ENCODE measurements at places on chromosomes 5 and 9.

GRCh38 chr9:4792054-4792571 lies 631 bp upstream of the RCL1 start:
- DNase-seq = no peak

- no peak for DNase-seq
Measured at GRCh38 chr5:19660679-19661078, 327.3 kb downstream of the CDH18 start.

GRCh38 chr9:129714511-129715061 lies 38.3 kb downstream of the PTGES start:
- no peak for DNase-seq

GRCh38 chr5:112183103-112183711 lies 235.9 kb downstream of the EPB41L4A start:
- DNase-seq = no peak

- no peak for DNase-seq
Measured at GRCh38 chr5:4576908-4577307, 563.2 kb upstream of the ADAMTS16 start.

DNA sequence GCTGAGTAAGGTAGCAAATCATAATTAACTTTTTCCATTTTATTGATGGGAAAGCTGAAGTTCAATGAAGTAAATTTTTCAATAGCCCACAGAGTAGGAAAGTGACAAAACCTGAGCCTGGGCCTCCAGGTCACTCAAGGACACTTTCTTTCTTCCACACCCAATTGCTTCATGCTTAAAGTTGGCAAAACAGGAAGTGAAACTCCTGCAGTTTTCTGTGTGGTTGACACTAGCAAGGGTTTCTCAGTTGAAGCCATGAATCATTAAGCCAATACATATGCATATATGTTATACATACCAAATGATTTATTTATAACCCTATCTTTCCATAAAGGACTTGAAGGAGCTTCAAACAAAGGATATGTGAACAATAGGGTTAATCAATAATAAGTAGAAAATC lies 13.9 kb downstream of the TLR4 start:
- DNase-seq = no peak

GRCh38 chr5:161138751-161139455 lies 286.9 kb upstream of the ATP10B start:
- DNase-seq = no peak

DNA sequence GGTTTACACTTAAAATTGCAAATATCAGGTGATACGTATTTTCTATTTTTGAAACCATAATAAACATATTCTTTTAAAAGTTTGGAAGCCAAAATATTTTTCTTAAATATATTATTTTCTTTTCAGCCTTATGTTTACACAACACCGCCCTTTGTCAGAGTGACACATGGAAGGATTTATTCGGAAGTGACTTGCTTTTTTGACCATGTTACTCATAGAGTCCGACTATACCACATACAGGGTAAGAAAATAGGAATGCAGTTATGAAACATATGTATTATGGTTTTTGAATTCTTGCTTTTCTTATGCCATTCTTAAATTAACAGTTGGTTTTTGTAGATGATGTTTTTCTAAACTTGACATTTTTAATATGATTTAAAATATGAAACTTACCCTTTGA lies 133.9 kb downstream of the MAN2A1 start:
- DNase-seq = no peak

GRCh38 chr9:136279471-136279870 lies 24.4 kb downstream of the CCDC187 start:
- DNase-seq = no peak

GRCh38 chr9:37034305-37034937 lies 353 bp upstream of the PAX5 start:
- DNase-seq = no peak

DNA sequence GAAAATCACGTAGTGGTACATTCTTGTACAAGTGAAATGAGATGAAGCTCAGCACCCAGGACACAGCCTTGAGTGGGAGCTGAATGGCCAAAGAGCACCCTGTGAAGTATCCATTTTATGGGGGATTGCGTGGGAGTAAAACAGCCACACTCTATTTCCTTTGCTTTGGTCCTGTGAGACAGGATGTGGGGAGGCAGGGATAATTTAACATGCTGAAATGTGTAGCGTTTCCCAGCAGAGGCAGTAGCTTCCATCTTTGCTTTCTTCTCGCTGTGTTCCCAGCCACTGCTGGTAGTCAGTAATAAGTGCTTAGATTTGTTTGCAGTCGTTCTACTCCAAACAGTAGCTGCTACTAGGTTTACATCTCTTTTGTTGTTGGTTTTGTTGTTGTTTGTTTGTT lies 4.4 kb downstream of the IL31RA start:
- DNase-seq = no peak

DNA sequence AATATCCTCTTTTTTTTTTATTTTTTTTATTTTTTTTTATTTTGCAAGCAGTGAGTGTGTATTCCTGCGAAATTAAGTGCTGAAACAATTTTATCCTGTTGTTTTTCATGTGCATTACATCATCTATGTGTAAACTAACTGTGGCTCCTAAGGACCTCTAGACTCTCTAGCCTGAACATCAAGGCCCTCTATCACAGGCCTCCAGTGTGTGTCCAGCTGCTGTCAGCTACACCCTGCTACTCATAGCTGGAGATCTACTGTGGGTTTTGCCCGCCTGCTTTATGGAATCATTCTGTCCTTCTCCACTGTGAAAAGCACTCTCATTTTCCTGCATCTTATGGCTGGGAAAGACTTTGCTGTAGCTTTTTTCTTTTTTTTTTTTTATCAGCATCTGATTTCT lies 157.8 kb downstream of the KCTD16 start:
- peak; percentile 1 for DNase-seq

GRCh38 chr5:157539503-157540022 lies 36.0 kb downstream of the ADAM19 start:
- DNase-seq = no peak

- peak; percentile 13 for DNase-seq
Measured at GRCh38 chr5:87069974-87070608, 197.6 kb upstream of the RASA1 start.

- DNase-seq = no peak
Measured at GRCh38 chr5:96961053-96961452, 25.2 kb downstream of the LNPEP start.

- no peak for DNase-seq
Measured at GRCh38 chr9:16386007-16386826, 484.3 kb downstream of the BNC2 start.

GRCh38 chr5:152403046-152403445 lies 2.0 kb downstream of the NMUR2 start:
- no peak for DNase-seq

GRCh38 chr5:128673970-128674369 lies 135.9 kb upstream of the FBN2 start:
- no peak for DNase-seq

DNA sequence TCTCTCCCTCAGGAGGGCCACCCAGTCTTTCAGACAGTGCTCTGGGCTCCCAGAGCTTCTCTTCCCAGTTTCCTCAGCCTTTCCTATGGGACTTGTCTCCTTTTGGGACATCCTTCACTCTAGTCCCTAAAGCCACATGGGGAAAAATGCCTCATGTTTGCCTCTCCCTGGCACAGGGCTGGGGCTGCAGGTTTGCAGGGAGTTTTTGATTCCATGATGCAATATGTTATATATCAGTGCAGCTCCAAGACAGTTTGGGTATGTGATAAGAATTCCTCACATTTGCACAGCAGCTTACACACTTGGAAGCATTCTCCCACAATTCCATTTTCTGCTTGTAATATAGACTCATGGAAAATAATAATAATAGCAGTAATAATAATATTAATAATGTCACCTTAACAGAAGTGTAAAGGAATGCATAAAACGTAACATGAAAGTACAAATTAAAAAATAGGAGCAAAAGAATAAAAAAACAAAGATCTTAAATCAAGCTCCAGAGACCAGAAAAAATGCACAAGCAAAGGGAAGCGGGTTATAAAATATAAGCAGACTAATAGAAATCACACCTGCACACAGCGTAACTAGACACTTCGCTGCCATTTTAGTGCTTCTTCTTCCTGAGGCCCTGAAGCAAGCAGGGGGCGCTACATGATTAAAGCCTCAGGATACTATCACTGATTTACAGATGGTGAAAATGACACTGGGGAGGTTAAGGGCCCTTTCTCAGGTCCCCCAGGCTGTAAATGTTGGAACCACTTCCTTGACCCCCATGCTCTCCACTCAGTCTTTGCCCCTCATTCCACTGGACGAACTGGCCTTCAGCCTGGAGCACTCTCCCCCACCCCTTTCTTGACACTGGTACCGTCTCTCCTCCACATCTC lies 70.0 kb upstream of the IL17B start:
- no peak for DNase-seq

GRCh38 chr9:13580760-13581159 lies 301.3 kb upstream of the MPDZ start:
- DNase-seq = no peak

- DNase-seq = peak; percentile 18
Measured at GRCh38 chr9:107276966-107277710, 5.9 kb upstream of the RAD23B start.

DNA sequence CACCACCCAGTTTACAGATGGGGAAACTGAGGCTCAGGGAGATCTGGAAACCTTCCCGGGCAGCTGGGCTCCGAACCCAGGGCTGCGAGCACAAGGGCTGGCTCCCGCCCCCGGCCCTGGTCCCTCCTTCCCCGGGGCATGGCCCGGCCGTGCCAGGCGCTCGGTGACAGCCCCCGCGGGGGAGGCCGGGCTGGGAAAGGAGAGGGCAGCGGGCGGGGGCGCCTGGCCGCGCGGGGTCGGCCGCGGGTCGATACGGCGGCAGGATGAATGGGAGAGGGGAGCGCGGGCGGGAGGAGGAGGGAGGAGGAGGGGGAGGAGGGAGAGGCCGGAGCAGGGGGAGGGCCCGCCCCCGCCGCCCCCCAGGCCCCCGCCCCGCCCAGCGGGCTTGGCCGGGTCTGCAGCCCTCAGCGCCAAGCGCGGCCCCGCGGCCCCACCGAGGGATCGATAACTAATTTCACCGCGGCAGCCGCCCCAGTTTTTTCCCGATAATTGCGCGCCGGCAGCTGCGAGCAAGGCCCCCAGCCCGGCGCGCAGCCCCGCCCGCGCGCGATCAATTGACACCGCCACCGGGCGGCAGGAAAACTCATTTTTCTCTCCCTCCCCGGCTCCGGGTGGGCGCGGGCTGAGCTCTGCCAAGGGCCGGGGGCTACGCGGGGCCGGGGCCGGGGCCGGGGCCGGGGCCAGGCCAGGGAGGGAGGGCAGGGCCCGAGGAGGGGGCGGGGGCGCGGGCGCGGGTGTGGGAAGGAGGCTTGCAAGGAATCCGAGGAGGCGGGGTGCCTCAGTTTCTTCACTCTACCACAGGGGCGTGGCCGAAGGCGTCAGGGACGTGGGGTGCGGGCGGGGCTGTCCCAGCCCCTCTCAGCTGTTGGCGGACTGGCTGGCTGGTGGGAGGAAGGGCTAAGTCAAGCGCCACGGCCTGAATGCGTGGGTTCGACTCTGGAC lies 52.1 kb downstream of the C9orf50 start:
- DNase-seq = peak; percentile 61

- DNase-seq = no peak
Measured at GRCh38 chr5:96654209-96654608, 8.0 kb upstream of the CAST start.

GRCh38 chr5:152465140-152465539 lies 60.1 kb upstream of the NMUR2 start:
- no peak for DNase-seq

DNA sequence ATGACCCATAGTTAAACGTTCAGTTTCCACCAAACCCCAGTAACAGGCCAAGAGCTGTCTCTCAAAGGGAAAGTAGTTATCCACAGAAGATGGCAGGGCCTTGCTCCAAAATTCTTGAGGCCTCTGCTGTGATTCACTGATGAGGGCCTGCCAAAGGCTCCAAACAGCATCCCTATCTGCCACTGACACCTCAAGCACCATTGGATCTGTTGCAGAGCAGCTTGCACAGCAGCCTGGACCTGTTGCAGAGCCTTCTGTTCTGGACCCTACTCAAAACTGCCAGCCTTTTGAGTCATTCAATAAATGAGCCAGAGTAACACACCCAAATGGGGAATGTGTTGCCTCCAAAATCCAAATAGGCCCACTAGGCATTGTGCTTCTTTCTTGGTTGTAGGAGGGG lies 741.5 kb upstream of the RGMB start:
- no peak for DNase-seq

DNA sequence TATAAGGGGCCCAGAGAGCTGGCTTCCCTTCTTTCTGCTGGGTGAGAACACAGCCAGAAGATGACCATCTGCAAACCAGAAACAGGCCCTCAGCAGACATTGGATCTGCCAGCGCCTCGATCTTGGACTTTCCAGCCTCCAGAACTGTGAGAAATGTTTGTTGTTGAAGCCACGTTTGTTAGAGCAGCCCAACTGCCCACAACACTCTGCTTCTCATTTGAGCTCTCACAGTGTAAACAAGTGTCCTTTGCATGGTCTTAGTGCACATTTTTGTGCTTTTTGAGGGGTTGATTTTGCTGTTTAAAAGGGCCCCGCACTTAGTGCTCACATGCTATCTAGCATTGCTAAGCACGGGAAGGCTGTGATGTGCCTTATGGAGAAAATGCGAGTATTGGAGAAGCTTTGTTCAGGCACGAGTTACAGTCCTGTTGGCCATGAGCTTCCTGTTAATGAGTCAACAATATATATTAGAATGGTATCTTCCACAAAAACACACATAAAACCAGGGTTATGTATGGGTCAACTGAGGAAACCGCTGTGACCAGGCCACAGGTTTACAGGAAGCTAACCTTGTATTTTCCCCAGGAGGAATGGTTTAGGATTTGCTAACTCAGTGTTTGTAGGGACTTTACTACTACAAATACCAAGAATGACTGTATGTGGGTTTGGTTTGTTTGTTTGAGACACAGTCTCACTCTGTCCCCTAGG lies 11.9 kb downstream of the CMBL start:
- no peak for DNase-seq

DNA sequence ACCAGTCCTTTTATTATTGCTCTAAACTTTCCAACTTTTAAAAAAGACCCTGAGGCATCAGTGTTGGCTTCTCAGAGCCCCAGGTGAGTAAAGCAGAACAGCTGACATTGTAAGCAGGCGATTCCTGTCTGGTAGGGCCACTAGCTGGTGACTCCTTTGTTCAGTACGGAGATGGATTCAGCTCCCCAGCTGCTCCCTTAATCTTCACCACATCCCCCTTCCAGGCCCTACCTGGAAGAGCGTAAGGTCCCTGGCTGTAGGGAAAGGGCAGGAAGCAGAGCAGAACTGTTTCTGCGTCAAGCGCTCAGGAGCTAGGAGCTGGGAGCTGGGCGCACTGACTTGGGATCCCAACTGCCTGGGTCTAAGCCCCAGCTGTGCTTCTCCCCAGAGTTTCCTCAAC lies 203.7 kb upstream of the TAS2R1 start:
- DNase-seq = no peak

- DNase-seq = no peak
Measured at GRCh38 chr5:117242028-117242427, 667.4 kb upstream of the SEMA6A start.

DNA sequence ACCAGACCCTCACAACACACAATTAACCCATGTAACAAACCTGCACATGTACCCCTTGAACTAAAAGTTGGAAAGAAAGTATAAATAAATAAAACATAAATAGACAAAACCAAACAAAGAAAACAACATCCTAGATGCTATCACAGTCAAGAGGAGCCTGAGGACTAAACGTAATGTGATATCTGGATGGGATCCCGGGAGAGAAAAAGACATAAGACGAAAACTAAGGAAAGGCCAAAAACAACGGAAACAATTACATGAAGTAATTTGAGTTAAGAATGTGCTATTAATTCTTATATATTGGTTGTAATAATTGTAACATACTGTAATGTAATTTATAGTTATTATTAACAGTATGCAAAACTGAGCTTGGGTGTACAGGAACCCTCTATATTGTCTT lies 793.9 kb downstream of the SEMA5A start:
- DNase-seq = no peak

GRCh38 chr5:94396687-94397086 lies 221.7 kb downstream of the KIAA0825 start:
- no peak for DNase-seq

- DNase-seq = no peak
Measured at GRCh38 chr5:44807269-44807668, 1.5 kb upstream of the MRPS30 start.
